ENCODE measurements at places on chromosomes 3 and 15.

- no peak for DNase-seq
Measured at GRCh38 chr3:11547498-11547897, 96.2 kb downstream of the VGLL4 start.

GRCh38 chr15:33756961-33757360, 211.3 kb upstream of the CHRM5 start:
- no peak for DNase-seq

GRCh38 chr3:117885011-117885441, 1149.6 kb downstream of the IGSF11 start:
- DNase-seq: no peak

- no peak for DNase-seq
Measured at GRCh38 chr3:171585039-171585438, 124.8 kb upstream of the TNIK start.

- peak; percentile 68 for DNase-seq
Measured at GRCh38 chr3:49671291-49672288, 2.6 kb upstream of the APEH start.
